PC-3 (cell line): ENCODE measurements at places on chromosomes 6 and 20. TPM values are rescaled to one million over a fixed set of nuclear protein-coding genes. Genes with fewer than 3 reads are reported as not detected.

Gene LTB
- total RNA-seq, result 1.5 TPM in 1 of 2 replicates, not detected in the other

Gene UBE2J1
- 22.4 and 23.2 TPM in 2 replicates for total RNA-seq

Gene PTPRT
- not detected in 2 replicates for total RNA-seq

Gene FAM184A
- total RNA-seq, result 1.2 and 4.4 TPM in 2 replicates

Gene TNFRSF6B
- 41.6 and 59.0 TPM in 2 replicates for total RNA-seq

Gene ETV7
- total RNA-seq, result not detected in 2 replicates

Gene ENPP1
- total RNA-seq, result 4.4 and 5.1 TPM in 2 replicates

Gene CHD6
- 19.5 and 34.7 TPM in 2 replicates for total RNA-seq

Gene PROCR
- total RNA-seq, result 45.4 and 55.7 TPM in 2 replicates

Gene CYP21A2
- not detected in 2 replicates for total RNA-seq

Gene ARMC12
- total RNA-seq, result 0.75 TPM in 1 of 2 replicates, not detected in the other

Gene ARHGAP40
- total RNA-seq, result not detected in 2 replicates

Gene RAD21L1
- 0.11 and 0.58 TPM in 2 replicates for total RNA-seq

Gene TNF
- not detected in 2 replicates for total RNA-seq
